ENCODE measurements at places on chromosomes 3 and 15.
A peak's percentile ranks its signal among the peaks of the same experiment; 100 is the strongest.

- no peak for DNase-seq
These were observed 288.9 kb downstream of the ZBBX start for GRCh38 chr3:167091226-167091625.

DNA sequence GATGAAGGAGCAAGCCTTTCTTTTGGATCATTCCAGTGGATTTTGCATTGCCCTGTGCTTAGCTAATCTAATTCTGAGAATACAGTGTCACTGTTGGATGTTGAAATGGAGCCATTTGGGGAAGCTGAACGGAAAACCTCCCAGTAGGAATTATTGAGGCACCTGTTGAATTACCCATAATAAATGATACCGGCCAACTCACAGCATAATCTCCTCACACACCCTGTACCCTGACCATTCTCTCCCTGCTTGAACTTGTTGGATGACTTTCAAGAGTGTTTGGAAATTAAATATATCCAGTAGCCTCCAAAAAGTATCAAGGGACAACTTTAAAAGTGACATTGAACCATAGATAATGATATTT is 171.4 kb upstream of the HES1 start:
- no peak for DNase-seq

GRCh38 chr3:142705198-142705597 is 18.6 kb upstream of the TRPC1 start:
- DNase-seq = no peak

DNA sequence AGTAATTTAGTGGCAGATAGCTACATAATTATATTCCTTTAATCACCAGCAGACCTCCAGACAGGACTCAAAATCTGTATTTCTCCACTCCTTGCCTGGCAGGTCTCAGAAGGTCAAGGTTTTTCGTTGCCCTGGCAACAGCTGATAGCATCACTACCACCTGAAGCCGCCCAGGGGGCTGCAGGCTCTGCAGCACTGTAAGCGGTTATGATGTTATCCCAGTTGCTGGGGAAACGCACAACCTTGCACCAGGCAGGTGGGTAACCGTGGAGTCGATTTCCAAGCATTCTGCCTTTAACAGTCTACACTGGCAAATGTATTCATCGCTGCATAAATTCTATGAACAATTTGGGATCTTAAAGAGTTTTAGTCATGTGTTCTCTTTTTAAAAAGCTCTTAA is 756.3 kb downstream of the NTRK3 start:
- DNase-seq = no peak

- no peak for DNase-seq
These were observed 328.9 kb downstream of the THSD4 start for GRCh38 chr15:71444032-71444810.

DNA sequence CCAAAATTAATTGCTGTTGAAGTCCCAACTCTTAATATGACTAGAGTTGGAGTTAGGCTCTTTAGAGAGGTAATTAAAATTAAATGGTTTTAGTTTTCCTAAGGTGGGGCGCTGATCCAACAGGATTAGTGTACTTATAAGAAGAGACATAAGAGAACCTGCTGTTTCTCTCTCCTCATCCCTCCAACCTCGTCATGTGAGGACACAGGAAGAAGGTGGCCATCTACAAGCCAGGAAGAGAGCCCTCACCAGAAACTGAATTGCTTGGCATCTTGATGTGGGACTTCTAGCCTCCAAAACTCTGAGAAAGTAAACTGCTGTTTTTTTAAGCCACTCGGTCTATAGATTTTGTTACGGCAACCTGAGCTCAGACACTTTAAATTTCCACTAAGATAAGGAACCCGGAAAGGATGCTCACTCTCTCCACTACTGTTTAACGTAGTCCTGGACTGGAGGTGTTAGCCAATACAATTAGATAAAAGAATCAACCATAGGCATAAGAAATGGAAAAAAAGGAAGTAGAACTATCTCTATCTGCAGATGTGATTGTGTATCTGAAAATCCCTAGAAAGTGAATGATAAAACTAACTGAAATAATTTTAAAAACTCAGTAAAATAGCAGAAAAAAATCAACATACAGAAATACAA is 26.8 kb downstream of the DCBLD2 start:
- DNase-seq = no peak

DNA sequence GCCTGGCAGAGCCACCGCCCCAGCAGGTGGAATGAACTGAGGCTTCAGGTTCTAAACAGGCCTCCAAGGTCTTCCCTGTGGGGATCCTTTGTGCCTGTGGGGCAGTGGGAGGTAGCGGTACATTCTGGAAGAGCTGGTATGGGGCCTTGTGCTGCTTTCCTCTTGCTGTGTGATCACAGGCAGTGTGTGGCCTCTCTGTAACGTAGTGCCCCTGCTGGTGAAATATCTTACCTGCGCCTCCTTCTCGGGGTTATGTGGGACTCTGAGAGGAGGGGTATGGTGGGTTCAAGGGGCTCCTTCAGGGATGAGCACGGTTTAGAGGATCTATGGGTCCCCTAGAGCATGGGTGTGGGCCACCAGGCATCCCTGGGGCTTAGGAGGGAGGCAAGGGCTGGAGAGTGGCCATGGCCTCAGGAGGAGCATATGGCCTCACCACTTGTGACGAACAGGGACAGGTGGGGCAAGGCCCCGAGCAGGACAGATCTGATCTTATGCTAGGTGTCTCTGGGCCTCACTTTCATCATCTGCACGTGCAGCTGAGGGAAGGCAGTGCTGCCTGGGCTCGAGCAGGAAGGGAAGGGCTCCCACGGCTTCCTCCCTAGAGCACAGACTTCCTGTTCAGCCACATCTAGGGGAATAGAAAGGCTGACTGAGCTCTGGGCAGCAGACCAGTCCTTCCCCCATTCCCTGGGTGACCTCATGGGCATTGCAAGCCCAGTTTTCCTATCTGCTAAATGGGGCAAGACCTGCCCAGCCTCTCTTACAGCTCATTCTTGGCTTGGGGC is 1.9 kb upstream of the ALS2CL start:
- no peak for DNase-seq

DNA sequence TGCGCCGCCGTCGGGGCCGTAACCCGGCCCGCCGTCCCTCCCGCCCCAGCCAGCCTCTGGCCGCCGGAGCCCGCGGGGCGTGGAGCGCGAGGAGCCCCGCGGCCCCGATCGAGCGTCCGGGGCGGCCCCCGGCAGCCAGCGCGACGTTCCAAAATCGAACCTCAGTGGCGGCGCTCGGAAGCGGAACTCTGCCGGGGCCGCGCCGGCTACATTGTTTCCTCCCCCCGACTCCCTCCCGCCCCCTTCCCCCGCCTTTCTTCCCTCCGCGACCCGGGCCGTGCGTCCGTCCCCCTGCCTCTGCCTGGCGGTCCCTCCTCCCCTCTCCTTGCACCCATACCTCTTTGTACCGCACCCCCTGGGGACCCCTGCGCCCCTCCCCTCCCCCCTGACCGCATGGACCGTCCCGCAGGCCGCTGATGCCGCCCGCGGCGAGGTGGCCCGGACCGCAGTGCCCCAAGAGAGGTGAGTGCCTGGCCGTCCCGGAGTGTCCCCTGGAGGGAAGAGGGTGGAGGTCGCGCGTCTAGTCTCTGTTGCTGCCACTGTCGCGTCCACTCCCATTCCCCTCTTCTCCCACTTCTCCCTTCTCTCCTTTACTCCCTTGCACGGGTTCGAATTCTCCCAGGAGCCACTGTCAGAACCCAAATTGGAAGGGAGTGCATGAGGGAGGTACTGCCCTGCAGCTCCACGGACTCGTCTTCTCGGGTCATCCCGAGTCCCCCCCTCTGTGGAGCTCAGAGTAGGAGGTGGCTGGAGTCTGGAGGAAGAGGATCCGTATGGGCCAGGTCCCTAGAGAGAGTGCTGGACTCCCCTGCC is 585 bp downstream of the CSK start:
- peak; percentile 62 for DNase-seq

DNA sequence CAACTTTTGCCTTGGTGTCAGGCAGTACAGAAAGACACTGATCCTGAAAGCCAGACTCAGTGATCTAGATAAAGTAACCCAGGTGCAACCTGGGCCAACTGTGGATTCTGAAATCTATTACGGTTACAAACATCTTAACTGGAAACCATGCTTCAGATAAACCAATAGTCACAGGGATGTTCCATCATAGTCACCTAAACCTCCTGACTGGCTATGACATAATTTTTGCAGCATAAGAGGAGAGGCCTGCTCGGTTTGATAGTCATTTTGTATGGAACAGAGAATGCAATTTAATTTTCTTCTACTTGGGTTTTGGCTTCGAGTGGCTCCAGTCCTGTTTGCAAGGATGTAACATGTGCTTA is 3.7 kb downstream of the SLCO3A1 start:
- DNase-seq = no peak

DNA sequence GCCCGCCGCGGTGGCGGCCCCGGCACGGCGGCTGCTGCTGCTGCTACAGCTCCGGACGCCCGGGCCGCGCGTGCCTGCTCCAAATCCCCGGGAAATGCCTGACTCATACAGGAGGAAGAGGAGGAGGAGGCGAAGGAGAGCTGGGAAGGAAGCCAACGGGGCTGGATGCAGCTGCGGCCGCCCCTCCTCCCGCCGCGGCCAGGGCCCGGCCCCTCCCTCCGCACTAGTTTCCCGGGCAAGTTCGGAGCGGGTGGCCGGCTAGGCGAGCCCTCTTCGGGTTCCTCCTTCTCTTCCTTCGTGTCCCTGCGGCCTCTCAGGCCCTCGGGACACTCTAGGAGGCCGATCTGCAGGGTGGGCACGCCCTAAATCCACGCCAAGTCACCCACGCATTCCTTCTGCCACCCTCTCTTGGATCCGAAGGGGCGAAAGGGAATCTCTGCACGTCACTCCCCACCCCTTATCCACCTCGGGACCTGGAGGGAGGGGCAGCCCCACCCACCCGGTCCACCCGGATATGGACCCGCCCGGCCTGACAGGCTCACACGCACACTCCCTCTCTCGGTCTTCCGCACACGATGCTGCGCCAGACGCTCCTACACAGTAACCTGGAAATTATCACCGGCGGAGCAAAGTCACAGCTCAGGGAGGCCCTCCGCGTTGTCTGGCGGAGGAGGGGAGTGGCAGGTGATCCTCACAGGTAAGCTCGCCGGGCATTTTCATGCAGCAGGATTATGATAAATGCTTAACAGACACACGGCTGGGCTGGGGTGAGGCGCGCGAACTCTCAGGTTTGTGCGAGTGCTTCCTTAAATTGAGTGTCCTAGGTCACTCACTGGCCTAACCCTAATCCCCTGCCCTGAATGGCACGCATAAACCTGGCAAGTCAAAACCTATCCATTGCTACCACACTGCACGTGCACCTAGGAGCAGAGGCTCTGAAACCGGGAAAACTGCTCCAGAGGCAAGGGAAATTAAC is at the start of the genes OSBPL10 and ZNF860:
Gene OSBPL10 (minus strand): TSS at position 57 of the 976 bp plus-strand sequence. CDS start 83 bp downstream, outside the sequence.
Gene ZNF860 (plus strand): TSS at position 545 of the 976 bp plus-strand sequence. CDS start 7,330 bp downstream, outside the sequence.
- no peak for DNase-seq

GRCh38 chr15:63384906-63385305 is 3.3 kb upstream of the CA12 start:
- DNase-seq = no peak

DNA sequence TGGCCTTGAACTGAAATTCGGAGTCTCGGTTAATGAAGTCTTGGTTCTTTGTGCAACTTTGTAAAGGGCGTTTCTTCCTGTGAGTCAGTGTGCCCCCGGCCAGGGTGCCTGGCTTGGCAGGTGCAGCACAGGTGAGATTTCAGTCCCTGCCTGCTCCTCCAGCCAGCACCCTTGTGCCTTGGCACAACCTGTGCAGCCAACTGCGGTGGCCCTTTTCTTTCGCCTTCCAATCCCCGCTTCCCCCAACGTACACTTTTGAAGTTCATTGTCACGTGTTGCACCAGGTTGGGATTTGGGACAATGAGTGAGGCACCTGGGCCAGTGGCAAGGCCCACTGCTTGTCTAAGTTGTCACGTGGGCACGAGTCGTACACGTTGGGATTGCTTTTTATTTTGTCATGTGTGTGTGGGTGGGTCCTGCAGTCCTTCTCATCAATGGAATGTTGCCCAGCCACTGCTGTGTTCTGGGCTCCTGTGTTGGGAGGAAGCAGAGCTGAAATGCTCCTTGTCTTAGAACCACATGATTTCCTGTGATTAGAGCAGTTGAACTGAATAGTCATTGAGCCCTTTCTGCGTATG is 242.9 kb upstream of the BHLHE40 start:
- no peak for DNase-seq

DNA sequence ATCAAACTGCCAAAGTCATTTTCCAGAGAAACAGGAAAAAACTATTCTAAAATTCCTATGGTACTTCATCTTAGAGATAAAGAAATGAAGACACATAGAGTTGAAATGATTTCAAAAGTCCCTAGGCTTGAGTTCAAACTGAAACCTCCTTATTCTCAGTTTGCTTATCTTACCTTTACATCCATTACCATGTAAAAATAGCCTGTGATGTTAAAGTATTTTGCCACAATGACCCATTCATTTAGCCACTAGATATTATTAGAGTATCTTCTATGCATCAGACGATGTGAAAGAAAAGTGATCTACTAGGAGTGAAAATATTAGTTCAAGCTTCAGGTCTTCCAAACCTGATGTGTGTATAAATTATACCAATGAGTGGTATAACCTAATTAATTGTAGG is 55.1 kb upstream of the TTC14 start:
- DNase-seq = no peak

GRCh38 chr3:6060251-6060650 is 800.7 kb upstream of the GRM7 start:
- no peak for DNase-seq

DNA sequence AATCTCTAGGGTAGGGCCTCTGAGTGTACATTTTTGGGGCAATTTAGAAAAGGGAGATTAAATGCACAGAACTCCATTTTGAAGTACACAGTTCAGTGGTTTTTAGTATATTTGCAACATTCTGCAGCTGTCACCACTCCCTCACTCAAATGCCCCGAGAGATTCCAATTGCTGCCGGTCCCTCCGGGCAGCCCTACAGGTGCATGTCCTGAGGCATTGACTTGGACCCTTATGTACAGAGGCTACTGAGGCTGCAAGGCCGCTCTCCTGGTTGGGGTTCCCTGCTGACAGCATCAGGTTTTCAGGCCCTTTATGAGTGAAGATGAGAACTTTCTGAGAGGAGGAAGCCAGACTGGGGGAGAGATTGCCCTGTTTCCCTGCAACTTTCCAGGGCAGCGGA is 39.6 kb downstream of the SMAD6 start:
- no peak for DNase-seq

- no peak for DNase-seq
These were observed 77.4 kb downstream of the SNRK start for GRCh38 chr3:43363621-43364266.

DNA sequence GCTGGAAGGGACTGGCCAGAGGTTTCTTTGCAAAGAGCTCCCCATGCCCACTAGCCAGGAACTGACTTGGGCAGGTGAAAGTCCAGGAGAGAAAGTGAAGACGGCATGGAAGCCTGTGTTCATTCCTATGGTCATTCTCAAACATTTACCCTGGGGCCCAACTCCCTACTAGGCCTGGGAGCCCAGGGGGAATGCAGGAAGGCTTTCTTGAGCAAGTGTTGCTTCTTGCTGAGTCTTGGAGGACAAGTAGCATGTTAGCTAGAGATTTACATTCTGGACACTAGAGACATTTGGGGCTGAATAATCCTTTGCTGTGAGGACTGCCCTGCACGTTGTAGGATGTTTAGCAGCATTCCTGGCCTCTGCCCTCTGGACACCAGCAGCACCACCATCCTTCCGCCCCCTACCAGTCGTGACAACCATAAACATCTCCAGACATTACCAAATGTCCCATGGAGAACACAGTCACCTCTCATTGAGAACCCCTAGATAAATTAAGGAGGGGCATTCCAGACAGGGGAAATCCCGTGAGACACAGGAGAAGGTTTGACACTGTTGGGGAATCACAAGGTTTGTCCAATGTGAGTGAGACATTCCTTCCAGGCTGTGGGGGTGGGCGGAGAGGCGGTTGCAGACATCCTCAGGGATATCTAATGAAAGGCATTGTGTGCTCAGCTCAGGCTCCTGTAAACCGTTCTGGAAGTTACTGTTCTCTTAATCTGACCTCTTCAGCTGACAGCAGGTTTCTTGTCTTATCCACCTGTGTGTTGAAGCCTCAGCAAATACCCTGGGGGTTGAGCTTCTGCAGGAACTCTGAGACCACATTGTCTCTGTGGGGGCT is 236.2 kb downstream of the TLE3 start:
- no peak for DNase-seq

Measured in NK-92 treated with Interleukin-12 subunit alpha and Interleukin-12 subunit beta, amount 100 ng/mL, for 24 hours (cell line).